Dermis microvascular lymphatic vessel endothelial cell (primary cell): ENCODE measurements at places on chromosomes 6 and 20. TPM values are rescaled to one million over a fixed set of nuclear protein-coding genes. Genes with fewer than 3 reads are reported as not detected.
A peak's percentile ranks its signal among the peaks of the same experiment; 100 is the strongest.

DNA sequence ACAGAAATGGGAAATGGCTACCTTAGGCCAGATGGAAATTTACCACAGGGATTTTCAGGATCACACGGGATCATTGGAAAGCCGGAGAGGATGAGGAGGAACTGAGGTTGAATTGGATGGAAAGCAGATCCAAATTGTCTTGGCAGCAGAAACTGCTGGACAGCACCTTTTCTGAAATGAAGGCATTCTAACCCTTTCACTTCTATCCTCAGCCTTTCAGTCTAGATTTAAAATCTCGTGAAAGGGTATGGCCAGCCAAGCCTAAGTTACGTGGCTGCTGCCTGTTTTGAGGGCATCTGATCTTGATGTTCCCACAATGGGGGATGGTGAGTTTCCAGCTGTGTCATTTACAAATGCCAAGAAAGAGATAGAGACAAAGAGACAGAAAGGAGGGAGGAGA is 358.2 kb downstream of the KIF16B start:
- no peak for DNase-seq

DNA sequence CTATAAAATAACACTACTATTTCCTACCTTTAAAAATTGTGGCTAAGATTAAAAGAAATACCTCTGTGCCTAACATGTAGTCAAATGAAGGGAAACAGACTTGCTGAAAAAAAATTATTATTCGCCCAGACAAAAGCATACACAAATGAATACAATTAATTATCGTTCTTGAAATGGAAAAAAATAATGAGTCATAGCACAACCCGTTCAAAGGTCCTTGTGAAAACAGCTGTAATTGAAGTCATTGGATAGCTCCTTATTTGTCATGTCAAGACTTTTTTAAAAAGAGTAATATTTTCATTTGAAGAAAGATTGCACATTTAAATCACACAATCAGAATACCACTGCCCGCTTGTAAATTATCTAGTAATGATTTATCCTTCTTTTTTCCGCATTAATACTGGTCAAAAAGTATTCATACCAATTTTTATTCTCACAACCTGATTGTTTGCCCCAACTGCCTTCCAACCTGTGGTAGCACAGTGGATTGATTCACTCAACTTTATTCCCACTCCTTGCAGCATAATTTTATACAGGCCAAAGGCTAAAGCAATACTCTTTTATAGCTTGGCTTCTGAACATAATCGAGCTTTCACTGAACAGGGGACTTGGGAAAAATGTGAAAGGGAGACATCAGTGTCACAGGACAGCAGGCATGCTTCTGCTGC is 655.2 kb upstream of the MAP3K7 start:
- no peak for DNase-seq

Gene SLC17A3
- total RNA-seq, result not detected in 2 replicates

GRCh38 chr6:149951096-149951495 is 9.3 kb downstream of the ULBP2 start:
- no peak for DNase-seq

Gene MATN4
- total RNA-seq, result under 0.01 TPM in 2 replicates

Gene DEFB128
- total RNA-seq, result not detected in 2 replicates

- no peak for DNase-seq
Observed at GRCh38 chr6:44842616-44843015, 455.1 kb downstream of the CDC5L start.

- DNase-seq, result no peak
Observed at GRCh38 chr6:1123386-1124375, 188.2 kb upstream of the FOXQ1 start.

DNA sequence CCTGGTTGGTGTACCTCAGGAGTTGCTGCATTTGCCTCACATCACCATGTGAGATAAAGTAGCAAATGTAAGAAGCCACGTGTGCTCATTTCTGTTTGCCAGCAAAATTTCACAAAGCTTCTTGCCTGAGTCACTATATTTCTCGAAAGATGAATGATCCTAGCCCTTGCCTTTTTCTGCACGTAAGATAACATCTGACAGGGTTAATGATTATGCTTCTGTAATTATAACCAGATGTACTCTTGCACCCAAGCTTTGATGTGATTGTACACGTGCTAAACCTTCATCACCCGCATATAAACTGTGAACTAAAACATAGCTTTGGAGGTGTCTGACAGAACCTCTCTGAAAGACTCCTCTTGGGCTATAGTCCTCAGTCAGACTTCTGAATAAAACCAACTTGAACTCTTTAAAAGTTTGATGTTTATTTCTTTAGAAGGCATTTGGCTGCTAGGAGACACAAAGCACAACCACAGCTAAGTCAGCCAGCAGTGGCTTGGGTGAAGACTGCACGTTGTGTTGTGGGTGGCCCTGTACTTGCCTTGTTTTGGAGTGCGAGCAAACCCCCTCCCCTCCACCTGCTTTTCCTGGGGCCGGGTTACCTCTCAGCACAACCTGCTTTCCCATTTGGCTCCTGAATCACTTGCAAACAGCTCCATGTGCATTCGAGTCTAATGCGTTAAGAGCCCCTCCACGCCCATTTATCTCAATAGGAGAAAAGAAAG is 19.3 kb downstream of the PROKR2 start:
- DNase-seq, result no peak

GRCh38 chr6:48766349-48766748 is 655.4 kb upstream of the PTCHD4 start:
- no peak for DNase-seq

GRCh38 chr6:83514866-83515466 is 2.6 kb downstream of the PRSS35 start:
- DNase-seq, result peak; percentile 68

Gene OPRM1
- not detected in 2 replicates for total RNA-seq

DNA sequence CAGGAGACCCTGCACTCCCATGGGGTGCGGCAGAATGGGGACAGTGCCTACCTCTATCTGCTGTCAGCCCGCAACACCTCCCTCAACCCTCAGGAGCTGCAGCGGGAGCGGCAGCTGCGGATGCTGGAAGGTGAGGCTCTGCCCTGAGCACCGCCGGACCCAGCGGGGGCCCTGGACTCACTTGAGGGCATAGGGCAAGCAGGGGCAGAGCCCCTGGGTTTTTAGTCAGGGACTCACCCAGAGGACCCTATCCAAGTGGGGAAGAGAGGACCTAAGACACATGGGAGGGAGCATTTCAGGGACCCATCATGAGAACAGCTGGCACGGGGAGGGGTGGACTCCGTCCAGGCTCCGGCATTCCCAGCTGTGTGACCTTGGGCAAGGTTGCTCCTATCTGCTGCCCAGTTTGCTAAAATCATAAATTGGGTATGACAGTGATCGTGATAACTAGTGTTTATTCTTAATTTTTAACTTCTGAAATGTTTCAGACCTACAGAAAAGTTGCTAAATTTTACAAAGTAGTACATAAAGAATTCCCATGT is 9.8 kb downstream of the RBCK1 start:
- no peak for DNase-seq

Gene GATA5
- total RNA-seq, result not detected in 2 replicates

Gene SIRPB2
- 0.13 and 0.38 TPM in 2 replicates for total RNA-seq

Gene SERINC1
- 164 and 205 TPM in 2 replicates for total RNA-seq

DNA sequence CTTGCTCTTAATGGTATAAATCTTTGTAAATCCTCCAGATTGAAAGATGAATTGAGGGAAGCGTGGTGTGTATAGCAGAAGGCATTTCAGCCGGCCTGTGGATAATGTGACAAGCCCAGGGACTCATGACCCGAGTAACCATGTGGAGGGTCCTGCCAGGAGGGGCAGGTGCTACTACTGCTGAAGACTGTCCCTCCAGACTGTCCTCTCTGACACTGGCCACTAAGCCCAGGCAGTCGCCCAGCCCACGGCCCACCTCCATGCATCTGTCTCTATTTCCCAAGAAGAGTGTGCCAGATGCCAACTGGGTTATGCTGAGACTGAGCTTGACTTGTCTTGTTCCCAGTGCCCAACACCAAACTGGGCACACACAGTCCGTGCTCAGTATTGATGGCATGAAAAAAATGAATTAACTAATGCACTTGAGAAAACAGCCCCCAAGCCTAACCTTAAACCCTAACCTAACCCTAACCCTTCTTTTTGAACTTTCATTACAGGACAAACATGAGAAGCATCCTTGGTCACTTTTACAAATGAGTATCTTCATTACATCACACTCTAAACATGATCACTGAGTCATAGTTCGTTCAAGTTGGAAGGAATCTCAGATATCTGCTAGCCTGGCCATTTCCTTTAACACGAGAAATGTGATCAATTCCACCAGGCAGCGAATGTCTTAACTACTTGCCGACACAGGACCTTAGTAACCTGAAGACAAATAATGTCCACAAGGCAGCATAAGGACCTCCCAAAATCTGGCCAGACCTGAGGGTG is 182.2 kb upstream of the RREB1 start:
- no peak for DNase-seq

- no peak for DNase-seq
Observed at GRCh38 chr20:46182276-46183200, 64.4 kb downstream of the CD40 start.

Gene CCN6
- total RNA-seq, result not detected in 2 replicates

DNA sequence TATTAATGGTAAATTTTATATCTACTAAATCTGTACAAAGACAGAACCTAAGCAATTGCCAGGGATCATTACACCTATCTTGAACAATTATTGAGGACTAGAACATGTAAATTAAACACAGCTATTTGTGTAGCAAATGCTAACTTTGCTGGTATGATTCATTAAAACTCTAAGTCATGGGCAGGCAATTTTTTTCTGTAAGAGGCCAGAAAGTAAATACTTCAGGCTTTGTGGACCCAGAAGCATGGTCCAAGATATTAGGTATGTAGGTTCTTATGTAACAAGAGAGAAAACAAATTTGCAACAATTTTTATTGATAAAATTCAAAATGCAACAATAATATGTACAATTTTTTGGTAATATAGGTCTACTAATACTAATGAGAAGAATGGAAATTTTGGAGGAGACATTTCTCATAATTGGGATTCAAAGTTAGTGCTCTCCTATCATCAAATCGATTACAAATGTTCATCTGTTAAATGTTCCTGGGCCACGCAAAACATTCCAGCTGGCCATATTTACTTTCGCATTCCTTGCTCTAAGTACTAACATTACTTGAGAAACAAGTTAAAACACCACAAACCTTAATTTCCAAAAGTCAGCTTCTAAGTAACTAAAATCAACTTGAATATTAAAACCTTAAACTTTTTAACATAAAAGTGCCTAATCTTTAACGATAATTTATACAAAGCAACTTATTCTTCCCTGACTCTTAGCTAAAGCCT is 4.3 kb downstream of the TMEM30A start:
- no peak for DNase-seq

DNA sequence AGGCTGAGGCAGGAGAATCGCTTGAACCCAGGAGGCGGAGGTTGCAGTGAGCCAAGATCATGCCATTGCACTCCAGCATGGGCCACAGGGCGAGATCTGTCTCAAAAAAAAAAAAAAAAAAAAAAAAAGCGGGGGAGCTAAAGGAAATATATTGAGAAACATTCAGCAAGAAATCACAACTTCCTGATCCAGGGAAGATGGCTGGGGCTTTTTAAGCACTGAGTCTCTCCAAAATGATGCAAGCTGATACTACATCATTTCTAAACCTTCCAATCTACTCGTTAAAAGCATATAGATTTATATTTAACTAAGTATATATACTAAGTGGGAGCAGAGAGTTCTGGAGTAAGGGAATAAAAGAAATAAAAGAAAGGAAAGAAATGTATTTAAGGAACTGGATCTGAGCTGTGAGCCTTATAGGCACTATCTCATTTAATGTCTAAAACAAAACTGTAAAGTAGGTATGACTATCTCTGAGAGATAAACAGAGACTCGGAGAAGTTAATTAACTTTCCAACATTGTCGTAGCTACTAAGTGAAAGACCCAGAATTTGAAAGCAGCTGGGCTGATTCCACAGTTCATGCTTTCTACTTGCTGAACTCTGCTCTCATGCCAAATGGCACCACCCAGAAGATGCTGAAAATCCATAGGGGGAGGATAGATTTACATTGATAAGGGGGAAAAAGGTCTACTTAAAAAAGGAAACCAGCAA is 215.0 kb upstream of the MARCKS start:
- DNase-seq, result no peak

- DNase-seq, result no peak
Observed at GRCh38 chr20:6864740-6865139, 97.3 kb downstream of the BMP2 start.

- no peak for DNase-seq
Observed at GRCh38 chr20:16462711-16463110, 110.5 kb downstream of the KIF16B start.
